Stimulated activated CD8-positive, alpha-beta memory T cell treated with anti-CD3 and anti-CD28 coated beads, Interleukin-2, amount 100 ng/mL, for 1 hour (primary cell): ENCODE measurements at places on chromosomes 3 and 15.

GRCh38 chr3:32186876-32187275 is 51.6 kb upstream of the CMTM8 start:
- no peak for DNase-seq

- DNase-seq: no peak
Measured at GRCh38 chr3:791442-791841, 301.4 kb upstream of the CNTN6 start.

- no peak for DNase-seq
Measured at GRCh38 chr3:143011705-143012104, 10.3 kb downstream of the U2SURP start.

- DNase-seq: no peak
Measured at GRCh38 chr3:114764056-114764492, 383.0 kb downstream of the ZBTB20 start.

GRCh38 chr3:38090453-38090852 is 46.5 kb downstream of the ACAA1 start:
- no peak for DNase-seq

DNA sequence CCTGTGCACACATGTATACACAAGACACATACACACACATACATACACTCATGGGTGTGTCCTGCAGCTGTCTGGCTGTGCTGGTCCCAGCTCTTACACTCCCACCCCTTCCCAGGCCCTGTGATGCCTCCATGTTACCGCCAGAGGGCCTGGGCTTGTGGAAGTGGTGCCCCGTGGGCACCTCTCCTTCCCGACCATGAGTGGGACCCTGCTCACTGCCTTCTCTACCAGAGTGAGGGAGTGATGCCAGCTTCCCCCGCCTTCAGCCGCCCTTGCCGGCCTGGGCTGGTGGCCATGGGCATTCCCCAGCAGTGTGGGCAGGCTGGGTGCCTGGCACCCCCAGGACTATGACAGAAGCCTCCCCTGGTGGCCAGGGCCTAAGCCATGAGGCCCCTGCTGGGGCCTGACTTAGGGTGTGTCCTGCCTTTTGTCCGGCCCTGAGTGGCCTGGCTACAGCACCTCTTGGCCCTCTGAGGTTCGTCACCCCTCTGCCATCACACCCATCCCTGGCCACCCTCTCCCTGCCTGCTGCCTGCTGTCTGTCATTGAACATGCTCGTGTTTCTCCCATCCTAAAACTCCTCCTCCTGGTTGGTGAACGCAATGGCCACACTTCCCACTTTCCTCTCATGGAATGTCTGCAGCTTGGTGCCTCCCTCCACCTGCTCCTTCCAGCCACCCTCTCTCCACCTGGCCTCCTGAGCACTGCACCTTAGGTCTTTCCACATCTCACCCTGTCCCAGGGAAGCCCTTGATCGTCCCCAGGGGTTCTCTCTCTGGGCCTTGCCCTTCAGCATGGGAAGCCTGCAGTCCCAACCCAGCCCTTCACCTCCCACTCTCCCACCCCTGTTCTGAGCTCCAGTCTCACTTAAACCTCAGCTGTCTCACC is 14.6 kb downstream of the HDAC11 start:
- no peak for DNase-seq

GRCh38 chr3:100730524-100730923 is 21.2 kb downstream of the TFG start:
- no peak for DNase-seq
